ENCODE measurements at places on chromosomes 16 and 17.

DNA sequence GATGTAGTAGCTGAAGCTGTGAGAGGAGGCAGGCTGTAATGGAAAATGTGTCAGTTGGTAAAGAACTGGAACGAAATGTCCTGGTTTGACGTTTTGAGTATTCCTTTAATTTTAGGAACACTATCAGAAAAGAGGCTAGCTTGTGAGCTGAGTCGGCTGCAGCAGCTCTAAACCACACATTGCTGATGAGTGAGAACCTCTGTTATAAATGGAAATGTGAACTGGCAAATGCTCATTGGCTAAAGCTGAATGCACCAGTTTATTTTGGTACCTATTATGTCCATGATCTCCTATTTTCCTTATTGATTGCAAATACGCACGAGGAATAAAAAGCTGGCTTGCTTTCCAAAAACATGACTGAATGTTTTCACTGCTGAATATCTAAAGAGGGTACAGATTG lies 11.0 kb upstream of the WIPI1 start:
- no peak for DNase-seq

- DNase-seq: peak; percentile 5
Observed at GRCh38 chr17:68843522-68843921, 111.7 kb downstream of the ABCA8 start.

DNA sequence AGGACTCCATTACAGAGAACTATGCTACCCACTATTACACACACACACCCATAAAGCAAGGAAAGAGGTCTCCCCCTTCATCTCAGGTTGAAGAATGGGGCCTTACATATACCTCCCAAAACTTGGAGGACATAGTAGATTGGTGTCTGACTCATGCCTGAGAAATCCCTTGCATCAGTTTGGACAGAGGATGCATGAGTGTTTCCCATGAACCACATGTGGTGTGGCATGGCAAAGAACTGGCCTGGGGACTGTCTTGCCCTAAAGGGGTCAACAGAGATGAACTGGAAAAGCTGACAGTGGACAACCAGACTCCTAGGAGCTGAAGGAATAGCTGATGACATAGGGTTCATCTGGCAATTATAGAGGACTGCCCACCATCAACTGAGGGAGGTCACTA lies 54.0 kb downstream of the DYNLRB2 start:
- no peak for DNase-seq

GRCh38 chr16:30875871-30876801 lies 17.7 kb downstream of the BCL7C start:
- DNase-seq: peak; percentile 72

GRCh38 chr17:35373534-35373983 lies at the start of gene SLFN11:
TSS of gene SLFN11 (minus strand) at chr17:35373621. CDS start at chr17:35363807, 9,814 bp downstream.
- peak; percentile 82 for DNase-seq

GRCh38 chr16:30771726-30772125 lies 9.6 kb downstream of the RNF40 start:
- DNase-seq: no peak

GRCh38 chr17:7851438-7852261 lies 3.2 kb upstream of the TMEM88 start:
- DNase-seq: peak; percentile 94

- DNase-seq: no peak
Observed at GRCh38 chr17:309361-309888, 43.2 kb downstream of the RPH3AL start.

- DNase-seq: no peak
Observed at GRCh38 chr17:10380631-10381408, 8.0 kb upstream of the MYH13 start.

GRCh38 chr17:752002-752619 lies at the start of gene GEMIN4:
TSS of gene GEMIN4 (minus strand) at chr17:752264. CDS start at chr17:752142, 122 bp downstream.
- peak; percentile 99 for DNase-seq

DNA sequence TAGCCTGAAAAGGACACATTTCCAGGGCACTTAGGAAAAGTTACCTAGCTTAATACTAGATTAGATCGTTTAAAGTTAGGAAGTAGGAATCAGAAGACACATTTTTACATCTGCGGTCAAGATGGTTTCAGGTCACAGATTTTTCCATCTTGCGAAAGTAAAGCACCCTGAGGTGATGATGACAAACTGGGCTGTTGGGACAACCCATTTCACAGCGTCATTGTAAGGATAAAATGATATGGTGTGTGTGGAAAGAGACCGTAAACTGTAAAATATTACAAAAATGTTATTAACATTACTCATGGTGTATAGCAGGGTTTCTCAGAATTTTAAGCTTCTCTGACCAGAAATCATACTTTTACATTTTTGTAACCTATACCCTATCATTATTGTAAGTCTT lies 10.1 kb upstream of the MAP2K6 start:
- DNase-seq: no peak

DNA sequence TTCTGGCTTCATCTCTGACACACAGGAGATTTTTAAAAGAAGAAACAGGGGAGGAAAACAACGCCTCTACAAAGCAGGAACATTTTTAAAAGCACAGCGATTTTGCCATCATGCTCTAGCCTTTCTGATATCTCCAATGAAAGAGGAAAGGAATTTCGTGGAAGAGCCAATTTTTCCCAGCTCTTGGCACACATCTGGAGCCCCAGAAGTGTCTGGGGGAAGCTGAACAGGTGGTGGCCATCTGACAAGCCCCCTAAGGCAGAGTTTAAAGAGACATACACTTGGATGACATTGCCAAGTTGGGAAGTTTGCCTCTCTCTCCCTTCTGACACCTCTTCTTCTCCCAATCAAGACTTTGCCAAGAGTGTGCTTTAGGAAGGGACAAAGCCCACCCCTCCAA lies 82.1 kb downstream of the CCT6B start:
- DNase-seq: no peak

DNA sequence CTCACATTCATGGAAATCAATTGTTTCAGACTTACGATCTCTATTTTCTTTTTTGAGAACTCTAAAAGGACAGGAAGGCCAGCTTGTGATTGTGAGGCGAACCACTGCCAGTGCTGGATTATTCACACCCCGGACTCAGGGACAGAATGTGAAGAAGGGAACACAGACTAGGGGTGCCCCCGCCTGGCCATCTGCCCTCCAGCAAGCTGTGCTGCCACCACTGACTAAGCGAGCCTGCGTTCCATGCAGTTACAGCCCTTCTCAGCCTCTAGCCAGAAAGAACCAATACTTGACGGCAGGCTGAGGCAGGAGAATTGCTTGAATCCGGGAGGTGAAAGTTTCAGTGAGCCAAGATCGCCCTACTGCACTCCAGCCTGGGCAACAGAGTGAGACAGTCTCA lies 2.8 kb downstream of the HAGH start:
- peak; percentile 47 for DNase-seq

DNA sequence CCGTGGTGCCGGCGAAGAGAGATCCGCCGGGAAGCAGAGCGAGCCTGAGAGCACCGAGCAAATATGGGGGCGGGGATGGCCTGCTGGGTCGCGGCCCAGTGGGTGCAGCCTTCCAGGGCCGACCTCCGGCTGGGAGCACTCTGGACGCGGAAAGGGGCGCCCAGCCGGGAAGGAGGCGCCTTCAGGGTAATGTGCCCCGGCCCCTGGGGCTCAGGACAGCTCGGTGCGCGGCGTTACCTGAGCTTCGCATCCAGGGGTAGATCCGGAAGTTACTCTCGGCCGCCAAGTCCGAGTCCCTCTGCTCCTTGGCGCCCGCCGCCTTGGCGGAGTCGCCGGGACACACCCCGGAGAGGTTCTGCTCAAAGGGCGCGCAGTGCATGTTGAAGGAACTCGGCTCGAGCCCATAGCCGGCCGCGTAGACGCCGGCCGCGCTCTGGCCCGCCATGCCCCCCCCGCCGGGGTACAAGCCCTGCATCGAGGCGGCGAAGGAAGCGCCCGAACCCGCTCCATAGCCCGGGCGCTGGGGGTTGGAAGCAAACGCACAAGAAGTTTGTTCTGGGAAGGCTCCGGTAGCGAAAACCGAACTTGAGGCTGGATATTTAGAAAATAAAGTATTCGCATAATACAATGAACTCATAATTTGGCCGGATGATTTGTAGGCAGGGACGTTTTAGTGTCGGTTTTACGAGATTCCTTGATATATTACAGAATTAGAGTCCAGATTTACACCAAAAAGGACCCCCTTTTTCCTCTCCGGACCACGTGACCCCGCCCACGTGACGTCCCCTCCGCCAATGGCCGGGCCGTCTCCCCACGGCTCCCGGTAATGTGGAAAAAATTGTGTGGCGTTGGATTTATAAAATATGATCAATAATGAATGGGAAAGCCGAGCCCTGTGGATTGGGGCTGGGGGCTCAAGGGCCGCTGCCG lies at the start of gene HOXB7:
Gene HOXB7 (minus strand): TSS at position 736 of the 930 bp plus-strand sequence. CDS start 99 bp downstream, at position 637.
- DNase-seq: peak; percentile 87

GRCh38 chr16:86016201-86016965 lies 117.4 kb downstream of the IRF8 start:
- DNase-seq: peak; percentile 79

GRCh38 chr17:68457168-68457538 lies at the start of gene WIPI1:
TSS of gene WIPI1 (minus strand) at chr17:68457496. CDS start at chr17:68457421, 75 bp downstream.
- DNase-seq: no peak

DNA sequence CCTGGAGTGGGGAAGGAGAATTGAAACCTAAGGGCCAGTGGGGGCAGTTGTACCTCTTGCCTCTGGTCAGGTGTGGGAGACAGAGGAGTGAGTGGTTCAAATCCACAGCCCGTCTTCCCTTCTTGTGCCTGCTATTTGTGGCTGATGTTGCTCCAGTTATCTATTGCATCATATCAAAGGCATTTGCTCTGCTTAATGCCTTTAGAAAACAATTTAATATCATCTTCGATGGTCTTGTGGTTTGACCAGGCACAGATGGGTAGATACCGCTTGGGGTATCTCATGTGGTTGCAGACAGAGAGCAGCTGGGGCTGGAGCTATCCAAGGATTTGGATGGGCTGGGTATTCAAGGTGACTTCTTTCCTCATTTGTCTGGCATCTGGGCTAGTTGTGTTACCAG lies 376.1 kb upstream of the RBFOX1 start:
- no peak for DNase-seq

DNA sequence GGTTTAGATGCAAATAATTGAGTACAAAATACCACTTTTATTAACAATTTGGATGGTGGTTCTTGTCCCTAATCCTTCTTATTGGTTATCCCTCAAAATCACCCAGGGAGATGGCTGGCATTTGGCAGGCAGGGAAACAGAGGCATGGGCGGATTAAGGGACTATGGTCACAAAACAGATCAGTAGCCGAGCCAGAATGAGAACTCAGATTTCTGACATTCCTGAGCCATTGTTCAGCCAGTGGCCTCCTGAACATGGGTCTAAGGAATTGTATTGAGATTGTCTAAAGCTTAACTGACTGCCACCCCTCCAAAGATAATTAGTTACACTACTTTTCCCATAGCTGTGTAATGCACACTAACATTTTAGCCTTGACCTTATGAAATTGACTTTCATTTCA lies 88.4 kb downstream of the CHD9NB start:
- no peak for DNase-seq

DNA sequence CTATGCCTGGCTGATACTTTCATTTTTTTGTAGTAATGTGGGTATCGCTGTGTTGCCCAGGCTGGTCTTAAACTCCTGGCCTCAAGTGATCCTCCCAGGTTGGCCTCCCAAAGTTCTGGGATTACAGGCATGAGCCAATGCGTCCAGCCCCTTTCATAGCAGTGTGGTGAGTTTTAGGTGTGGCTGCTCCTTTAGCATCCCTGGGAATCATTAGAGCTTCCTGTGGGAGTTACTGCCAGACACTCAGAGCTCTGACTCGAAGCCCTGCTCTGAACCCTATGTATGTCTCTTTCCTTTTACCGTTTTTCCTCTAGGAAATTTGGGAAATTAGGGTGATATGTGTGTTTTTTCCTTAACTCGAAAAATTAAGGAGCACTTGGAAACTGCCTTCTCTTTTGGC lies 44.5 kb downstream of the NDE1 start:
- DNase-seq: no peak

GRCh38 chr16:20023190-20023589 lies 50.5 kb downstream of the GPR139 start:
- DNase-seq: no peak

DNA sequence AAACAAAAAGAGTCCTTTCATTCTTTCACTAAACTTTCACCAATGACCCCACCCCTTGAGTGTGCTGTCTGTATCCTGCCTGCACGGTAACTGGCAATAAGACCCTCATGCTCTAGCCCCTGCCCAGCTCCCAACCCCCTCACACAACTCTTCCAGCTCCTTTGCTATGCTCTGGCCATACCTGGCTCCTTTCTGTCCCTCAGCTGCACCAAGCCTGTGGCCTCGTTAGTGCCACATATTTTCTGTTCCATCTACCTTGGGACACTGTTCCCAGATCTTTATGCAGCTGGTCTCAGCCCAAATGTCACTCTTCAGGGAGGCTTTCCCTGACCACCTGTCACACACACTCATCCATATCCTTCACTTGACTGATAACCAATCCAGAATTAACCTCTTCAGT lies 47.3 kb downstream of the C16orf82 start:
- DNase-seq: no peak

- DNase-seq: no peak
Observed at GRCh38 chr16:14452066-14452465, 178.0 kb downstream of the PARN start.

GRCh38 chr17:50830352-50830751 lies 5.0 kb upstream of the WFIKKN2 start:
- DNase-seq: no peak

GRCh38 chr17:64115822-64116534 lies 14.0 kb downstream of the ERN1 start:
- no peak for DNase-seq

DNA sequence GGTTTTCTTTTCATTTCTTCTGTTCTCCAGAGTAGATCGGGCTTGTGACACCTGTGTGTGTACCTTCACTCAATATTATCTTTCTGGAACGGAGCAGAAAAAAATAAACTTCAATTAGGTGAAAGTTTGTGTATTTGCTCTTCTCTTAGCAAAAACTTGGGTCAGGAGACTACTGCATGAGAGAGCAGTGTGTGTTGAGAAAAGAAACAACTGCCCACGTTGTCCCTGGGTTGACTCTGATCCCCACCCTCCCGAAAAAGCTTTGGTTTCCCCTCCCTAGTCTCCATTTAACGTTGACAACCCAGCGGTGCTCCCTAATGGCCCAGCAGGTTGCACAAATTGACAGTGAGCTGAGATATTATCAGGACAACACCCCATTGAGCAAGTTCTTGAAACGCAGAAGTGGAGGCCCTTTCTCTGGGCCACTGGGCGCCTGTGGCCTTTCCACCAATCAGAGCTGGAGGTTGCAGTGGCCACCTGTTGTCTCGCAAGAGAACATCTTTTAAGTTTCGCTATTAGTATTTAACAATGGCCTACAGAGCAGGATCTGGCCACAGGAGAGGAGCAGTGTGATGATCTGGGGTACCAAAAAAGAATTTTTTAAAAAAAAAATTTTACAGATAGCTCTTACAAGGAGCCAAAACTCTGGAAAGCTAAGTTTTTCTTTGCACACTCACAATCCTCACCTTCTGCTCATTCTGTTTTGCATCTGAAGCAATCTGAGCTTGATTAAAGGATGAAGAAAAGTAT lies 1.5 kb upstream of the TOX3 start:
- peak; percentile 47 for DNase-seq

- DNase-seq: no peak
Observed at GRCh38 chr17:51853857-51854256, 304.7 kb downstream of the CA10 start.

GRCh38 chr17:55442953-55443683 lies 21.5 kb upstream of the MMD start:
- DNase-seq: no peak

- DNase-seq: no peak
Observed at GRCh38 chr16:29674188-29674587, 4.8 kb upstream of the QPRT start.

Data from GM20000 (cell line).